ENCODE measurements at places on chromosomes 4 and X. TPM values are rescaled to one million over a fixed set of nuclear protein-coding genes. Genes with fewer than 3 reads are reported as not detected.

Gene ASB5
- 0.18 TPM for polyA plus RNA-seq

Gene TECRL
- 0.04 TPM for polyA plus RNA-seq

Gene ZRSR2
- polyA plus RNA-seq = 24.4 TPM

Gene MND1
- polyA plus RNA-seq = 13.1 TPM

Gene FUNDC2
- 108 TPM for polyA plus RNA-seq

Gene DUX4
- not detected for polyA plus RNA-seq

Gene GYPA
- polyA plus RNA-seq = 3.4 TPM

Gene PABPC1L2A
- polyA plus RNA-seq = not detected

Gene CRMP1
- polyA plus RNA-seq = 76.2 TPM

Gene SSR4
- 176 TPM for polyA plus RNA-seq

Gene GPRASP1
- polyA plus RNA-seq = 17.7 TPM

Gene SMPX
- 8.1 TPM for polyA plus RNA-seq

DNA sequence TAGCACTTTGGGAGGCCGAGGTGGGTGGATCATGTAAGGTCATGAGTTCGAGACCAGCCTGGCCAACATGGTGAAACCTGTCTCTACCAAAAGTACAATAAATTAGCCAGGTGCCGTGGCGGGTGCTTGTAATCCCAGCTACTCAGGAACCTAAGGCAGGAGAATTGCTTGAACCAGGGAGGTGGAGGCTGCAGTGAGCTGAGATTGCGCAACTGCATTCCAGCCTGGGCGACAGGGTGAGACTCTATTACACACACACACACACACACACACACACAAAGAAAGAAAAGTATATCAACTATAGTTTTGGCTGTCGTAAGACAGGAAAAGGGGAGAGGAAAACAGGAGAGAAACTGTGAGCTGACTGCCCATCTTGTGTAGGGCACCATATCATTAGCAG, 171.7 kb downstream of the ADAMTS3 start:
- DNase-seq = peak; percentile 10

- no peak for DNase-seq
Measured at GRCh38 chr4:162727766-162728165, 438.9 kb downstream of the NAF1 start.

- DNase-seq = peak; percentile 91
Measured at GRCh38 chr4:82739287-82740190, 59.1 kb downstream of the SCD5 start.

GRCh38 chr4:116688536-116688935, 396.8 kb downstream of the TRAM1L1 start:
- DNase-seq = no peak

DNA sequence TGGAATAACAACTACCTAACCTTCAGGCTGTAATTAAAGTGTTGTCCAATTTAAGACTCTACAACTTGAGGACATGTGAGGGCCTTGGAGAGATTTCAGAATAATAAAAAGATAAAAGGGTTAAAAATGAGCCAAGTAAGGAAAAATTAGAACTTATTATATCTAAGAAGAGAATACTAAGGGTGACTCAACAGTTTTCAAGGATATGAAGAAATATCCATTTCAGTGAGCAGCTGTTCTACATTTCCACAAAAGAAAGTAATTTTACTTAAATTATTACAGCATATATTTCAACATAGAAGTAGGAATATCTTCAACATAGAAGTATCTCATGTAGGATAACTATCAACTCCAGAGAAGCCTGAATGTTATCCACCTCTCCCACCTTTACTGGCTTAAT, 11.3 kb downstream of the SNX12 start:
- DNase-seq = no peak

DNA sequence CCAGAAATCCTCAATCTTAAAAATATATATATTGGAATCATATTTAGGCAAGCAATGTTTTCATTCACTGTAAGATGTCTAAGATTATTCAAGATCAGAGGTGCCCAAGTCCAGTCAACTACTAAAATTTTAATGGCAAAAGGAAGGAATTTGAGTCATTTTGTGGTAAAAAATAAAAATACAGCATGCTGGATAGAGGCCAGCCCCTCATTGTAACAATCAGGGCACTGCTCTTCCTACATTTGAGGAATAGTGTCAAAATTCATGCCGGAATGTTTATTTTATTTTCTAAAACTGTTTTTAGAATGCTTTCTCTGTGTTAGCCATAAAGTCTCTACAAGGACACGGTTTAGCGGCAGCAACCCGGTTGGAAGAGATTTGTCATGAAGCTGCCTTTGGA, 49.9 kb upstream of the SRD5A3 start:
- DNase-seq = no peak

GRCh38 chr4:98203332-98204235, 57.6 kb upstream of the RAP1GDS1 start:
- no peak for DNase-seq

GRCh38 chr4:5730993-5731990, 20.3 kb downstream of the EVC start:
- DNase-seq = no peak

- DNase-seq = no peak
Measured at GRCh38 chr4:66034671-66035070, 364.4 kb upstream of the EPHA5 start.

DNA sequence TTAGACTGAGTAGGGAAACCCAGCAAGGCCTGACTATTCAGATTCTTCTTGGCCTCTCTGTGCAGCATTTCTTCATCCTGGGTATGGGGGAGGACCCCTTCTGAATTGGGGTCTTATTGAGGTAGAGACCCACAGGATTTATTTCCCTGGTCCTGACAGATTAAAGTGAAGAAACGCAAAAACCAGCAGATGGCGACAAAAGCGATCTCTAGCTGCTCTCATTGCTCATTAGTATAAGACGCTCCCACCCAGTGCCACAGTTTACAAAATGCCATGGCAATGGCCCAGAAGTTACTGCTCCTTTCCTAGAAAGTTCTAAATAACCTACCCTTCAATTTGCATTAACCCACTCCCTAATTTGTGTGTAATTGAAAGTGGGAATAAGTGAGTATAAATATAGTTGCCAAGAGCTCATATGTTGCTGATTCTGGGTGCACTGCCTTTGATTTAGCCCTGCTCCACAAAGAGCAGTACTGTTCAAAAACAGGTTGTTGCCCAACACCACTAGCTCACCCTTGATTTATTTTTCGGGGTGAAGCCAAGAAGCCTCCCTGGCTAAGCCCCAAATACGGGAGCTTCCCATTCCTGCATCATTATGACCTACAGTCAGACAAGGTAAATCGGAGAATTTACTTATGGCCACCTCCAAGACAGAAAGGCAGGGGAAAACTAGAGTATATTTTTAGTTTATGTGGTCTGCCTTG, 3.7 kb upstream of the BEX4 start:
- DNase-seq = no peak

GRCh38 chr4:43843501-43843900, 605.1 kb downstream of the KCTD8 start:
- no peak for DNase-seq

DNA sequence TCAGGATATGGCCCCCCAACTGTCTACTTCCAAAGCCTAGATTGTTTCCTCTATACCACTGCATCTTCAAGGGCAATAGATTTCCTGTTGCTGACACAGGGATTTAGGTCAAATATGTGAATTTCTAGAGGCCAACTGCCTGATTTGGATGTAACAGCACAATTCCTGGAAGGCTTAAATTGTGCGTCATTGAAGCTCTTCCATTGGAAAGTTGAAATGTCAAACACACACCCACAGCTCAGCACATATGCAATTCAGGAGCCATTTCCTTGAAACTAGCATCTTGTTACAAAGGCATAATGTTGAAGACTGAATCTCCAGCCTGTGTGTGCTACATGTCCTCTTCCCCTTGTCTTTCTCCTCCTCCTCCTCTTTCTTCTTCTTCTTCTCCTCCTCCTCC, 158.6 kb downstream of the STK32B start:
- no peak for DNase-seq

DNA sequence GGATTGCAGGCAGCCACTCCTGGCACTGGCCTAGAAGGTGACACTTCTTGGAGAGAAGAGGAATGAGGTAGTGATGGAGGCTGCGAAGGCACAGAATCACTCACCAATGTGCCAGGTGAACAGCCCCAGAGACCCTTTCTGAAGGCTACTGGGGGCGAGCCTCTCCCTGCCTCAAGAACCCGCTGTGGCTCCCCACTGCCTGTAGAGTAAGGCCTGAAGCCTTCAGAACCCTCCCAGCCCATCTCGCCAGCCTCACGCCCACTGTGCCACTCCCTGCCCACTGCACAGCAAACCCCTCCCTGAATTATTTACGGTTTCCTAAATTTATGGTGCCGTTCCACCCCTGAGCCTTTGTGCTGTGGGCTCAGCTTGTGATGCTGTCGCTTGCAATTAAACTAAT, 24.2 kb upstream of the SORCS2 start:
- peak; percentile 53 for DNase-seq

- no peak for DNase-seq
Measured at GRCh38 chr4:17492876-17493275, 19.0 kb downstream of the QDPR start.

DNA sequence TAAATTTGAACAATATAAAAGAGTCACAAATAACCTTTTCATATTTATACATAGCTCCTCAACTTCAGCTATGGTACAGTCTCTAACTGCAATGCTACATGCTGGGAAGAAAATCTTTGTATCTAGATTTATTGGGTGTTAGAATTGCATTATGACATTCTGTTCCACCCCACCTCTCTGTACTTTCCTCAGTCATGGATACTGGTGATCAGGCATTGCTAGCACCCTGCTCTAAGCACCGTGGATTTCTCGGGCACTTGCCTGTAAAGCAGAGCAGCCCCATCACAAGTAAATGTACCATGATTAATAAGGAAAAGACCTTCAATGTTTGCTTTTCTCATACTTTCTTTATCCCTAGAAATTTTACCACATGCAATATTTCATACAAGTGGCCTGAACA, 1028.9 kb upstream of the INTU start:
- DNase-seq = no peak

DNA sequence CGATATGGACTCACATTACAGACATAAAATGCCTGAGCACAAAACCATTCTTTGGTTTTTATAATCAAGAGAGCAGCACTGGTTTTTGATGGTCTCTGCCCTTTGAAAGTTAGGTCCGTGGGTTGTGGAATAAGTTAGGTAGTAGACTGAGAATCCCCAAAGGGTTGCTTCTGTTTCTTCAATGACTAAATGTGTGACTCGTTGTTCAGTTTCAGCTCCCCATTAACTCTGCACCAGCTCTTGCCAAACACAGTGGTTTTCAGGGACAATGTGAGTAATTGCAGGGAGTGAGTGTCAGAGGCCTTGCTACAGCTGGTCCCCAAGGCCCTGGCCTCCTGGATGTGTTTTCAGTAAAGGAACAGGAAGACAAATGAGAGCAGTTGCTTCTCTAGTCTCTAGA, 24.8 kb downstream of the SMIM20 start:
- DNase-seq = no peak

DNA sequence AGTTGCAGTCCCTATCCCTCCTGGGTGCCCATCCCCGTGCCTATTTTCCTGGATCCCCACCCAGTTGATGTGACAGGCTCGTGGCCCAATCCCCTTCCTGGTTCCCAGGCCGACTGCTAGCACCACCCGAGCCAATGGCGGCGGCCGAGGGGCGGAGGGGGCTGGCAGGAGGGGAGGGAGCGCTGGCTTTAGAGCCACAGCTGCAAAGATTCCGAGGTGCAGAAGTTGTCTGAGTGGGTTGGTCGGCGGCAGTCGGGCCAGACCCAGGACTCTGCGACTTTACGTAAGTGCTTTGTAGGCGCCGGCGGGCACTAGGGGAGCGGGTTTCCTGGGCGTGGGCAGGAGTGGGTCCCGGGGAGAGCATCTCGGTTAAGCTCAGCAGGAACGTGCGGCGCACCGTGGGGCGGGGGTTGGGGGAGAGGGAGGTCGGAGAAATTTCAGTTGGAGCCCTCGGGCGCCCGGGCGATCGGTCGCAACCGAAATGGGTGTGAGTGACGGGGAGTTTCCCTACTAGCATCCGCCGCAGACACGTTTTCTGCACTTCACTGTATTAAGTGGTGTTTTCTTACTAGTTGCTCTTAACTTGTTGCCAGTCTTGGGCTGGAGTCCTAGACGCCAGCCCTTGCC, at the start of gene PLS3:
Gene PLS3, plus strand, starts transcription at position 197 of the 627 bp plus-strand sequence. CDS start 49,077 bp downstream, outside the sequence.
- DNase-seq = peak; percentile 70

DNA sequence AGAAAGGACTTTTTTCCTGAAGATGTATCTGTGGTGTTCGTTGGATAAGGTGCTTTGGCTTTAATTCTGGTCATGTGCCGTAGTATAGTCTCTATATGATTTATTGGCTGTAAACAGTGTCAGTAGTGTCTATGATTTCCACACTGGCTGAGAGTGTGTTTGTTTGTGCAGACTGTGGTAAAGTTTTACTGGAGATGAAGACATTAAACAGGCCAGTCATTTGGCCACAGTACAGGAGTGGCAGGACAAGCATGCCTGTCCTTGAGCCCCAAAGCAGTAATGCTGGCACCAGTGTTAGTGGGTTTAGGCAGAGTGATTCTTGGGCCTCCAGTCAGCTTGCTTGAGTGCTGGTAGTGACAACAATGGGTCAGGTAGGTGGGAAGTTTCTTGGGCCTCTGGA, 1023.9 kb upstream of the GRID2 start:
- DNase-seq = no peak

DNA sequence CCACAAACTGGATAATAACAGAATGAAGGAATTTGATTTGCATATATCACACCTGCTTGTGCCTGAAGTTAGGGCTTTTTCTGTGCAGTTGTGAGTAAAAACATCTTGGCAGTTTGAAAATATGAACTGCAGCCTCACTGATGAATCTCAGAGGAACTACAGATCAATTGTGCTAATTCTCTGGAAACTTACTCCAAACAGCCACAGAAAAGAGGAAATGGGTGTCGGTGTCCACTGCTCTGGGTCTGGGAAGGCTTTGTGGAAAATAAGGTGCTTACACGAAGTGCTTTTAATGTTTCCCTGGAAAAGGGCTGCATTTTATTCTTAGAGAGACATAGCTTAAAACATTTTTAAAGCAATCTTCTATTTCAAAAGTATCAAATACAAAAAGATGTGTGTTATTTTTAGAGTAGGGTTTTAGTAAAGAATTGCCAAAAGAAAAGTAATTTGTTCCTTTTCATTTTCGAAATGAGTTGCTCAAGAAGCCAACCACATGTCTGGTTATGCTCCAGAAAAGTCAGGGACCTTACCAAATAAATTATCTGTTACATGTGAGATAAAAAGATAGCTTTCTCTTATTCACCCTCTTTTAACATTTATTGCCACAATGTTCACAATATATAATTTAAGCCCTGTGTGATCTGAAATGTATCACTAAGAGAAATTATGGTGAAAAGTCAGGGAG, 240.1 kb downstream of the FRAS1 start:
- DNase-seq = peak; percentile 64

- no peak for DNase-seq
Measured at GRCh38 chr4:66688674-66689073, 856.6 kb downstream of the CENPC start.

DNA sequence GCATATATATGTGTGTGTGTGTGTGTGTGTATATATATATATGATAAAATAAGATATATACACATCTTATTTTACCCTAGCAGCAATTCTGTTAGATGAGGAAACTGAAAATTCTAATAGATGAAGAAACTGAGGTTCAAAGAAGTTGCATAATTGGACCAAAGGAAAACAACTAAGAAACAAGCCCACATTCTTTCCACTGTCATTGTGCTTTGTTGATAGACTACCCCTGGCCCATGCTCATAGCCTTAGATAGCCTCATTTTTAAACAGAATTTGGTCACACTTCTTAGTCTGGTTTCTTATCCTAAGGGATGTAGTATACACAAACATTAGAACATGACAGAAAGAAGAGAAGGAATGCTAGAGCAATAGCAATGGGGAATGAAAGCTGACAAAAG, 138.8 kb downstream of the NDST3 start:
- no peak for DNase-seq

- no peak for DNase-seq
Measured at GRCh38 chr4:101126059-101126458, 221.3 kb downstream of the PPP3CA start.

GRCh38 chr4:138698641-138699040, 316.9 kb upstream of the NOCT start:
- no peak for DNase-seq

GRCh38 chrX:71107762-71108360, 1.3 kb upstream of the CXorf65 start:
- DNase-seq = no peak

All from left lung (tissue), 14 donors.